ENCODE measurements at places on chromosomes 6 and 20. TPM values are rescaled to one million over a fixed set of nuclear protein-coding genes. Genes with fewer than 3 reads are reported as not detected.

The CST1 gene
- total RNA-seq, result 0.50 TPM

The RAET1L gene
- total RNA-seq, result not detected

The C4B gene
- 6.8 TPM for total RNA-seq

The RSPO3 gene
- total RNA-seq, result 2.3 TPM

The FAM217A gene
- not detected for total RNA-seq

The PKIB gene
- 11.1 TPM for total RNA-seq

Data from smooth muscle cell of trachea (primary cell).